T-helper 2 cell treated with Interferon-gamma antibody and Interleukin-4, amounts not matched to agents 5 μg/mL and 100 μg/mL, for 36 hours (primary cell): ENCODE measurements at places on chromosomes 12 and 14.

- no peaks in the 10 kb centered on the region for H3K27me3 ChIP-seq
- peaks cover 81% of the 10 kb centered on the region for H3K4me1 ChIP-seq
- H3K36me3 ChIP-seq, result no peaks in the 10 kb centered on the region
- peak overlapping the region; percentile 78 for H3K4me3 ChIP-seq
- DNase-seq, result peak; percentile 58
- peak overlapping the region; percentile 97 for H3K27ac ChIP-seq
Observed at GRCh38 chr14:77040741-77041653, 12.5 kb upstream of the IRF2BPL start.

DNA sequence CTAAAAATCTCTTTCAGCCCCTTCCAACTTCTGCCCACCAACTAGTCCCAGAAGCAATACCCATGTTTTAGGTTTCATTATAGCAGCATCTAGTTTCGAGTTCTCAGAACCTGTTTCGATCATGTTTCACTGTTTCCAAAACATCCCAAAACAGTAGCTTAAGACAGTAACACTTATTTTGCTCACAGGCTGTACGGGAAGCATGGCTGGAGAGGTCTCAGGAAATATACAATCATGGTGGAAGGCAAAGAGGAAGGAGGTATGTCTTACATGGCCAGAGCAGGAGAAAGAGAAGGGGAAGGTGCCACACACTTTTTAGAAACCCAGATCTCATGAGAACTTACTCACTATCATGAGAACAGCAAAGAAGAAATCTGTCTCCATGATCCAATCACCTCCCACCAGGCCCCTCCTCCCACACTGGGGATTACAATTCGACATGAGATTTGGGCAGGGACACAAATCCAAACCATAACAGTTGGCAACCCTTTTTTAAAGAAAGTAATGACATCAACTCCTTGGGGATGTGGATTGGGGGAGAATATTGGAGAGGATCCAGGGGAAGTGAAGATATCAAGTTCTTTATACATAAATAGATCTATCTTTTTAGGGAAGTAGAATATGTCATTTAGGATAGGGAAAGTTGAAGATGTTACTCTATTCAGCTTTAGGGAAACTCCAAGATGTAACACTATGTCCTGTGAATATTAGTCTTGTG lies 269.9 kb upstream of the PLEKHG7 start:
- DNase-seq, result no peak
- peaks cover 14% of the 10 kb centered on the region for H3K4me1 ChIP-seq
- H3K4me3 ChIP-seq, result no peak overlapping the region
- peaks cover 1% of the 10 kb centered on the region for H3K36me3 ChIP-seq
- no peak overlapping the region for H3K27ac ChIP-seq
- no peaks in the 10 kb centered on the region for H3K27me3 ChIP-seq

GRCh38 chr12:128077211-128077916 lies 189.6 kb upstream of the TMEM132C start:
- H3K27ac ChIP-seq, result no peak overlapping the region
- H3K4me1 ChIP-seq, result no peaks in the 10 kb centered on the region
- H3K4me3 ChIP-seq, result no peak overlapping the region
- no peaks in the 10 kb centered on the region for H3K36me3 ChIP-seq
- H3K27me3 ChIP-seq, result no peaks in the 10 kb centered on the region
- no peak for DNase-seq

DNA sequence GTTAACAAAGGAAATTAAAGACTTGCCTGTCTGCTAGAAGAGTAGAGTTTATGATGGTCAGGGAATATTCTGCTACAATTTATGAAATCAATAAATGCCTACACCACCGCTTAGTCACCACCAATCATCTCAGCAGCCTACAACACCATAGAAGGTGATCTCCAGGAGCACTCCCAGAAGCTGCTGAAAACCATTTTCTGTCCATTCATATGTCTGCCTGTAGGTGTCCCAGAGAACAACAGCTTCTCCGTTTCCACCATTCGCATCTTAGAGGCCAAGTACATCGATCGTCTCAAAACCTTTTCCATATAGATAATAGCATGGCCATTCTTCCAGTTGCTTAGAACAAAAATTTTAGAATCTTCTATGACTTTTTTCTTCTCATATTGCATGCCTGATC lies 303.4 kb downstream of the KCNC2 start:
- no peaks in the 10 kb centered on the region for H3K27me3 ChIP-seq
- no peak overlapping the region for H3K27ac ChIP-seq
- H3K4me3 ChIP-seq, result no peak overlapping the region
